ENCODE measurements at places on chromosomes 7 and 10.

GRCh38 chr10:77773631-77774426, 136.2 kb upstream of the KCNMA1 start:
- no peak for DNase-seq

GRCh38 chr7:50664461-50664922, 99.3 kb upstream of the DDC start:
- DNase-seq: no peak

- DNase-seq: no peak
These were observed 49.7 kb upstream of the GLCCI1 start for GRCh38 chr7:7918736-7919448.

DNA sequence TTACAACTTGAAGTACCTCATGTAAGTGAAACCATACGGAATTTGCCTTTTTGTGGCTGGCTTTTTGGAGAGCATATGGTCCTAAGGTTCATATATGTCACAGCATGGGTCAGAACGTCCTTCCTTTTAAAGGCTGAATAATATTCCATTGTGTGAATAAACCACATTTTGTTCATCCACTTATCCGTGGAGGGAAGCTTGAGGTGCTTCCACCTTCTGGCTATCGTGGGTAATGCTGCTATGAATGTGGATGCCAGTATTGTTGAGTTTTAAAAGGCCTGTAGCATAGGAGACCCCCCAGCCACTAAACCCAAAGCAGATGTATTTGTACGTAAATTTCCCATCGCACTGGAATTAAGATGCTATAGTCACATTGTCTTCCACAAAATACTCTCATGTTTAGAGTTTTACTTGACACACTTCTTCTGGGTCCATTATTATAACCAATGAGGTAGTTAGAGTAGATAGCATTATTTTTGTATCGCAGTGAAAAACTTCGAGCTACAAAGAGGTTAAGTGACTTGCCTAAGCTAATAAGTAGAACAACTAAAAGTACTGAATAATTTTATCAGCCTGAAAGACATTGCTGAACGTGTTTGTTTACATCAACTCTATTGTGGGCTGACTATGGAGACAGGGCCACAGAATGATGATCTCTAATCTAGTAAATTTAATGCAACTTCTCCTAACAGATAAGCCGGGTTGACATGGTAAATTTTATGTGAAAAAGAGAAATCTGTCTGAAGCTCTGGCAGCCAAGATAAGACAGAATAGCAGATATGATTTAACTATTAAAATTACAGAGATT, 183.0 kb upstream of the CTBP2 start:
- DNase-seq: no peak

DNA sequence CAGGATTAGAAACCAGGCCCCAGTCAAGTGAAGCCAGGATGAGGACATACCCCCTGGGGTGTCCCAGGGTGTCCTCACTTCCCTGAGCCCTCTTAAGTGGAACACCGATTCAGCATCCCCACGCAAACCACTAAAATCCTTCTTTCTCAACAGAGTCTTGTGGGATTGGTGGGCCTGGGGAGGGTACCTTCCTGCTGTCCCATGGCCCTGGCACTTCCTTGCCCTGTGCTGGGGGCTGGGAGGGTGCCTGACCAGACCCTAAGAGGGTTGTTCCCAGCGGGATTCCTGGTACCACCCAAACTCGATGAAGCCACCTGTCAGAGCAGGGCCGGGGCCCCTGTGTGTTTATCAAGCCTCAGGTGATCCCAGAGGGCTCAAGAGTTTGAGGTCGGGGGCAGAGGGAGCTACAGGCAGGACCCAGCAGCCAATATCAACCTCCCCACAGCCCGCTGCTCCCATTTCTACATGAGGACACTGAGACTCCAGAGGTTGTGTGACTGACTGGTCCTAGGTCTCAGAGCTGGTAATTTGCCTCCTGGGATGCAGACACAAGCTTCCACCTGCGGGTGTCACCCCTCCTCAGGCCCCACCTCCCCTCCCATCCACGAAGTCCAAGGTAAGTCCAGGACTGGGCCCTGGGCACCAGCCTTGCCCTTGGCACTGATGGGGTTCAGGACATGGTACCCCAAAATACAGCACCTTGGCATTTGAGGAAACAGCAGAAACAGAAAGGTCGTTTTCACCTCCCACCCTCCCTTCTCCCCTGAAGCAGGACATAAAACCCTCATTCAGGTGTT, 31.4 kb downstream of the OAT start:
- no peak for DNase-seq

DNA sequence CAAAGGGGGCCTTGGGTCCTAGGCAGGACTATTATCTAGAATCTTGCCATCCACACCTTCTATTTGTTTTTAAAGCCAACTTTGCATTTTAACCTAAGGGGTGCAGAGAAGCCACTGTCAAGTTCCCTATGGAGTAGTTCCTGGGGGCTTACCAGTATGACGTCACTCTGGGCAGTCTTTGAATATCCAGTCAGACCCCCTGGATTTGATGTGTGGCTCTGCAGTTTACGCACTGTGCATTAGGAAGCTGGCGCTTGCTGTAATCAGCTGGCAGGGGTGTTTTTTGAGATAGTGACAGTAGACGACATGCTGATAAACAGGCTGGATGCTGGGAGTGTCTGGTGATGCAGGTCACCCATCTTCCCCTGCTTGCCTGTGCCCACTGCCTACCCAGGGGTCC, 892.7 kb upstream of the ZNF722 start:
- DNase-seq: no peak

DNA sequence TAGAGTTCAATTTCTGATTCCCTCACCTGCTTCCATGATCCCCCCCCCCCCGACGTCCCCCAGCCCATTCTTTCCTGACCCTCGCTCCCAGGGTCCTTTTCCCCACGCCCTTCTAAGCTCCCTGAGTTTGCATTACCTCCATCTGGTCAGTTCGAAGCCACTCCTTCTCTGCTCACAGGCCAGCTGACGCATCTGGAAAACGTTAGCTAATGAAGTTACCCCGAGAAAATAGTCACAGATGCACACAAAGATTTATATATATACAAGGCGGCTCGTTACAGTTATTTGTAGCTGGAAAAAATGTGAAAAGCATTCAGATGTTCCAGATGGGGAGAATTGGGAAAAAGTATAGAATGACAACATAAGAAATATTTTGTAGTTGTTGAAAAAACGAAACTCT, 630.0 kb upstream of the FOXK1 start:
- DNase-seq: peak; percentile 79

GRCh38 chr10:133399123-133399601, 5.2 kb downstream of the MTG1 start:
- DNase-seq: no peak

Measured in left hindlimb (tissue), 1 donor.